Activated CD4-positive, alpha-beta T cell treated with anti-CD3 and anti-CD28 coated beads, Interleukin-2, amount 50 U/mL, for 4 hours (primary cell): ENCODE measurements at places on chromosomes 5 and 9.

DNA sequence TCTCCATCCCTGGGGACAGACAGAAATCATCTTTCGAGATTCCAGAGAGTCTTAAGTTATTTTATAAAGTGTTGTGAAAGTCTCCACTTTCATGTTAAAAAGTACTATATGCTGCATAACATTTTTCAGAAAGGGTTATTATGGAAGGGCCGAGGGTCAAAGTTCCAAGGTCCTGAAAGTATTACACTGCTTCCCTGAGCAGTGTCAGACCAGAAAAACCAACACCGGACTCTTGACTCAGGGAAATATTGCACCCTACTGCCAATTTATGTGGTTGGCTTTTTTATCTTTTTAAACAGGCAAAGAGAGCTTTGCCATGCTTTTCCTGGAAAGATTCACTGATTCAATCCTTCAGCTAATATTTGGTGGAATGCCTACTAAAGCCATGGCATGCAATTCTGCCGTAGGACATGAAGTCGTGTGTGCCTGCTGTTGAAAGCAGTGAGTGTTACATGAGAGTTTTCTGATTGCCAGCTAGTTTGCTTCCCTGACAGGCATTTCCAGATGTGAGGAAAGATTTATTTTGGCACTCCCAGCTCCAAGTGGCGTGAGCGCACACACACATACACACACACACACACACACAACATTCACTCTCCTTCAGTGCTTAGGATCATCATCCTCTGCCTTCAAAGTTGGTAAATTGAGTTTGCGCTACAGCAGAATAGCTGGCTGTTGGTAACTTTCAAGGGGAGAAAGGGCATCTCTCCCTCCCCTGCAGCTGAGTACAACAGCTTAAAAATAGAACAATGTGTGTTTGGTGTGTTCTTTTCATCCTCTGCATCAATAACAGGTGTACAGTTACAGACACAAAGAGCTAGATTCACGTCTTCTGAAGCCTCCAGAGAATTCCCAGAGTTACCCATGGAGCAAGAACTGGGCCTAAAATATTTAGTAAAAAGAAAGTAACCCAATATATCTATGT lies 45.6 kb downstream of the SLC1A3 start:
- DNase-seq: no peak

GRCh38 chr9:110410961-110411360 lies 73.3 kb upstream of the TXNDC8 start:
- no peak for DNase-seq

GRCh38 chr9:97237951-97238889 lies 69.2 kb upstream of the CCDC180 start:
- DNase-seq: peak; percentile 62

DNA sequence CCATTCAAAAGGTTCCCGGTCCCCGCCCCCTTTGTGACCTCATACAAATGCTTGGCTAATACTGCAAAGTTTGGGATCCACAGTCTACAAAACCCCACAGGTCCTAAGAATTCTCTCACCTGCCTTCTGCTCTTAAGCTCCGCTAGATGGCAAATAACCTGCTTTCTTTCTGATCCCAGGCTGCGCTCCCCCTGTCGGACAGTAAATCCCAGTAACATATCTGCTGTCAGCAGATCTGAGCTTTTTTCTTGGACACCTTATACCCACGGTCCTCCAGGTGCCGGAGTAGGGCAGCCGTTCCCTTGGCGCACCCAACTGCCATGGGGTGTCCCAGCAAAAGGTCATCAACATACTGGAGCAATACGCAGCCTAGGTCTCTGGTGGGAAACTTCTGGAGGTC lies 39.0 kb upstream of the PPP1R26 start:
- DNase-seq: no peak

GRCh38 chr5:134110382-134110781 lies 4.1 kb upstream of the TCF7 start:
- DNase-seq: no peak

- DNase-seq: no peak
Measured at GRCh38 chr9:100602342-100602801, 24.5 kb downstream of the CAVIN4 start.

DNA sequence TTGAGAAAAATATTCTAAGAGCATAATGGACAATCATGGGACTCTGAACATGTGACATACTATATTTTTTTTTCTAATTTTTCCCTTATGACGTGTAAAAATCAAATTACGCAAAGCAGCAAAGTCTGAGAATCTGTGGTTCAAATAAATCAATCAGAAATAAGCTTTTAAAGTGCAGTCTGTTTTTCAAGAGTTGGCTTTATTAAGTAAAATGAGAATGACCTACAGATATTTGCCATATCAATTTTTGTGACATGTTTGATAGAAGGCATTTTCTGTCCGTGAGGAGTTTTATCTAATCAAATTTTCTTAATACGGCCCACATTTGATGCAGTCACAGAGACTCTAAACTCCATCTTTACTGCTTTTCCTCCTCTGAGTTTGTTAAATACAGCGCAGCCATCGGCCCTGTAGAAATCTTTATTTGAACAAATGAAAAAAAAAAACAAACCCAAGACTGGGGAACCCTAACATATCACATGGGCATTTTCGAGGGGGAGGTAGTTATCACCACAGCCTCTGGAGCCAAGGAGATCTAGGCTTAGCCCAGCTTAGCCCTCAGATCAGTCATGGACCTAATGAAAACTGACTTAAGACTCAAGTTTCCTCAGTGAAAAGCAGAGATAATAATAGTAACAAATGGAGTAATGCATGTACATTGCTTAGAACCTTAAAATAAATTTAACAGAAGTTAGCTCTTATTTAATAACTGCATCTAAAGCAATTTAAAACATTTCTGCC lies 263.6 kb upstream of the C9orf72 start:
- no peak for DNase-seq

- no peak for DNase-seq
Measured at GRCh38 chr9:94719878-94720277, 6.6 kb upstream of the AOPEP start.

- DNase-seq: no peak
Measured at GRCh38 chr5:127586811-127587210, 62.1 kb upstream of the CTXN3 start.

DNA sequence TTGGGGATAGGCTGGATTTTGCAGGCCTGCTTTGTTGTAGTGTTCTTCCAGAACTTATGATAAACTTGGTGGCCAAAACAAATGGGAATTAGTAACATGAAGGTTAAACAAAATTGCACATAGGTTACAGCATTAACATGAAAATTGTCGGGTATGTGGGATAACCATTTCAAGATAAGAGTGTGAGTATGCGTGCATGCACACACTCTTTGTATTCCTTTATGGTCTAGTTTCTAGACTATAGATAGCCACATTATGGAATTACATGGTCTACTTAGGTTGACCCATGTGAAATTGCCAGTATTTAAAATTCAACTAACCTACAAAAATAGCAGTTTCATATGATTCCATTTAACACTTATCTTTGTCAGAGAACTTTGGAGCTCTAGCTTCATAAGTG lies 1.4 kb downstream of the HMGCR start:
- no peak for DNase-seq

DNA sequence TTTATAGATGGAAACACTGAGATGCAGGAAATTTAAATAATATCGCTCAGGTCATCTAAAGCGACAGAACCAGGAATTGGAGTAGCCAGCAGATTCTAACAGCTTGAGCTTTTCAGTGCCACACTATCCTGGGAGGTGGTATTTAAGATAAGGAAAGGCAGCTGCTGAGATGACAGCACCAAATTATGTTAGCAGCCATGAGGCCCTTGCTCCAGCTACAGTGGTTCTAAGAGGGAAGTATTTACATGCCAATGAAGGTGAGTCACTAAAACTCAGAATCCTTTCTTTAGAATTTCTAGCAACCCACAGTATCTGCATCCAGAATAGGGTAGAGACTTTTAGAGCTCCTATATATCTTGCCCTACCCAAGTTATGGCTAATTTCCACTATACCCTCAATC lies 127.0 kb upstream of the VLDLR start:
- DNase-seq: no peak
